ENCODE measurements at places on chromosomes 4 and X.

DNA sequence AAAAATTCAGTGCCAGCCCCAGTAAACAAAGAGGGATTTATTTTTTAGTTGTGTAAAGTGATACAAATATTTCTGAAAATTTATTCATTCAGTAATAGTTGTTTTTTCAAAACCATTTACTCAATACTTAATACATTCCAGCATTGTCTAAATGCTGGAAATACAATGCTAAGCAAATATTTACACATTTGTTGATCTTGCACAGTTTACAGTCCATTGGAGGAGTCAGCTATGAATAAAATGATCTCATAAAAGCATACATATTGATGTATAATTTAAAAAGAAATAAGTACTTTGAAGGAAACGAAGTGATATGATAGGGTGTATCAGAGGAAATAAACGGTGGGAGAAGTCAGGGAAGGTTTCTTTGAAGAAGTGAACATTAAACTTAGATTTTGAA, 1942.1 kb upstream of the ADGRL3 start:
- DNase-seq: no peak

GRCh38 chr4:87717276-87718031, 67.4 kb downstream of the DMP1 start:
- DNase-seq: no peak

- DNase-seq: no peak
Observed at GRCh38 chrX:40064055-40064597, 33.6 kb downstream of the BCOR start.

DNA sequence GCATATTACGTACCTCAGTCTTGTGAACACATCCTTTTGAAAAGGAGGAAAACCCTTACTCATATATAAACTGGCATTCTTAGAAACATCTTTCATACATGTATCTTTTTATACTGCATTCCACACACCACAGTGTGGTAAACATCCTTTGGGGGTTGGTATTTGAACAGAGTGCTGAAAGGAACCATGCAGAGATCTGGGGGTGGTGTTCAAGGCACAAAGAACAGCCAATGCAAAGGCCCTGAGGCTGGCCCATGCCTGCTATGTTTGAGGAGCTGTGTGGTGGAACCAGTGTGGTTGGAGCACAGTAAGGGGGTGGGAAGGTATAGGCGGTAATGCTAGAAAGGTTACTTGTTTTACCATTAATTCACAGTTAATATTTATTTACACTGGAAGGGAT, 2.0 kb downstream of the ELK1 start:
- DNase-seq: no peak

GRCh38 chrX:133698298-133698697, 283.0 kb upstream of the GPC4 start:
- no peak for DNase-seq

- no peak for DNase-seq
Observed at GRCh38 chr4:108213308-108213707, 44.6 kb upstream of the LEF1 start.

GRCh38 chr4:122826079-122826527, 528 bp upstream of the FGF2 start:
- peak; percentile 8 for DNase-seq

DNA sequence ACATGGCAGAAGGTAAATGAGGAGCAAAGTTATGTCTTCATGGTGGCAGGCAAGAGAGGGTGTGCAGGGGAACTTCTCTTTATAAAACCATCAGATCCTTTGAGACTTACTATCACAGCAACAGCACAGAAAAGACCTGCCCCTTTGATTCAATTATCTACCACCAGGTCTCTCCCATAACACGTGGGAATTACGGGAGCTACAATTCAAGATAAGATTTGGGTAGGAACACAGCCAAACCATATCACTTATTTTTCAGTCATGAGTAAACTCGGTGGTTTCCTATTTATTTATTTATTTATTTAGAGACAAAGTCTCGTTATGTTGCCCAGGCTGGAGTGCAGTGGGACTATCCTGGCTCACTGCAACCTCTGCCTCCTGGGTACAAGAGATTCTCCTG, 22.1 kb downstream of the CXCL1 start:
- DNase-seq: no peak

DNA sequence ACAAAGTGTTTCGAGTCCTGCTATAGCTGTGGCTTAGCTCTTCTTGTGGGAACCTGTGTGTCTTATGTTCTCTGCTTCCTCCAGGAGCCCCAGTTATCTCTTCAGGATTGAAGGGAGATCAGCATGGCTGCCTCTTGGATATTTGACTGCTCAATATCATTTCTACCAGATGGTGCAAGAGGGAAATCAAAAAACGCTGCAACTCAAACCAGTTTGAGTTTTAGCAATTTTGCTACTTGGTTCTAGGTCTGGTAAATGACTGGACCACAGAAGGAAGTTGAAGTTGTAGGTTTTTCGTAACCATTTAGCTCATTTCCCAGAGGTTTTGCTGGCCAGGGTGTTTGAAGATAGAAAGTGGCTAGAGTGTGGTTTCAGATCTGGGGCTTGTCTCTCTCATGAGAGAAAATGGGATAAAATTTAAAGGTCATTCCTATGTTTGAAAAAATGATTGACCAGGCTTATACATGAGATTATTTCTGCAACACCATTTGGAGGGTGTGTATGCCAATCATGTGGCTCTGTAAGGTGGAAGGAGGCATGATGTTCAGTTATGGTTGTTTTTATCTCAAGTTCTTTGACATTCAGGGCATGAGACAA, 210.4 kb downstream of the SPRY1 start:
- no peak for DNase-seq

DNA sequence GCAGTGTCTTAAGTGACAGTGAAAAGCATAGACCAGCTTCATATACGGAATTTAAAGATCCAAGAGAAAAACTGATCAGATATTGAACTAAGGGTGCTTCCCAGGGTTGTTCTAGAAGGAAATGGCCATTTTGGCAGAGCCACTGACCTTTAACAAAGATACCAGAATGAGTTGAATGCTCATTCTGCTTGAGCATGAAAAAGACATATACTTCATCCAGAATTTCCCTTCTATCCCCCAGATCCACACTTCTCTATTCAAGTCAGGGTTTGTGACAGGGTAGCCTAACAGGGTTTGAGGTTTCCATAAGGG, 45.6 kb upstream of the FAM9C start:
- DNase-seq: no peak

- no peak for DNase-seq
Observed at GRCh38 chr4:163196926-163197480, 30.3 kb upstream of the NAF1 start.

- no peak for DNase-seq
Observed at GRCh38 chr4:139889901-139890300, 224.3 kb downstream of the MGST2 start.
